HT1080 (cell line): ENCODE measurements at places on chromosomes 16 and 17.

GRCh38 chr16:26765087-26765486, 301.6 kb upstream of the C16orf82 start:
- DNase-seq, result peak; percentile 15

- DNase-seq, result no peak
Measured at GRCh38 chr16:31507617-31507928, 618 bp downstream of the RUSF1 start.

GRCh38 chr16:31331807-31332301, 23.1 kb upstream of the ITGAX start:
- no peak for DNase-seq

GRCh38 chr17:43482103-43483012, 1.4 kb upstream of the DHX8 start:
- no peak for DNase-seq

- no peak for DNase-seq
Measured at GRCh38 chr16:23148166-23148512, 1.1 kb downstream of the USP31 start.

DNA sequence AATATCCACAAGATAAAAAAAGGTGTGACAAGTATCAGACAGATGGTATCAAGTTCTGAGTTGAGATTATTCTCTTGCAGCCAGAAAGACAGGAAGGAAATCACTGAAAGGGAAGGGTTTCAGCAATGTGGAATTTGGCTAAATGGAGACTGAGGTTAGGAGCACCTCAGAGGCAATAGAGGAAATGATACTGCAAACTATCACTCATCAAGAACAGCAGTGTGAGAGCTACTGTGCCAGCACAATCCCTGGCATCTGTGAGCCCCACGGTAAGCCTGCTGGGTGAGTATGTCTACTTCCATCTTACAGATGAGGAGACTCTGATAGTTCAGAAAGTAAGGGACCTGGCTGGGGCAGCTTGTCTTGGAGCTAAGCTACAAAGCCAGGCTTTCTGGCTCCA, 162.0 kb downstream of the SALL1 start:
- DNase-seq, result no peak

- no peak for DNase-seq
Measured at GRCh38 chr17:64580384-64581315, 73.9 kb downstream of the CEP95 start.

GRCh38 chr16:68396481-68396880, 51.8 kb downstream of the SMPD3 start:
- no peak for DNase-seq

- DNase-seq, result no peak
Measured at GRCh38 chr16:75287708-75288107, 36.3 kb upstream of the BCAR1 start.

- DNase-seq, result no peak
Measured at GRCh38 chr17:10099051-10099571, 99.3 kb downstream of the GAS7 start.

DNA sequence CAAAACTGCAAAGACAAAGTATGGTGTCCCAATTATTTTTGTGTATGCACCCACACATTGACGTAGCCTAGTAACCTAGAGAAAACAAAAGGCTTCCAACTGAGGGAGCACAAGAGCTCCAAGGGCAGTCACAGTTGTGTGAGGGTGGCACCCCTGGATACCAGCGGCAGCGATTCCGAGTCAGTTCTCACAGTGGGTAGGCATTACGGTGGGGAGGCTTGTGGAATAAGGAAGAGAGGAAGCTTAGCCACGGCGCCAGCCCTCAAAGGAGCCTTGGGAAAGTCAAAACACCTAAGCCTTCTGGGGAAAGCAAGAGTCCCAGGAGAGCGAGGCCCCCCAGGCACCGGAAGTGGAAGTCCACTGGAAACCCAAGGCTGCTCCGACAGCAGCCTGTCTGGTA, 31.0 kb upstream of the ADCY9 start:
- DNase-seq, result no peak

DNA sequence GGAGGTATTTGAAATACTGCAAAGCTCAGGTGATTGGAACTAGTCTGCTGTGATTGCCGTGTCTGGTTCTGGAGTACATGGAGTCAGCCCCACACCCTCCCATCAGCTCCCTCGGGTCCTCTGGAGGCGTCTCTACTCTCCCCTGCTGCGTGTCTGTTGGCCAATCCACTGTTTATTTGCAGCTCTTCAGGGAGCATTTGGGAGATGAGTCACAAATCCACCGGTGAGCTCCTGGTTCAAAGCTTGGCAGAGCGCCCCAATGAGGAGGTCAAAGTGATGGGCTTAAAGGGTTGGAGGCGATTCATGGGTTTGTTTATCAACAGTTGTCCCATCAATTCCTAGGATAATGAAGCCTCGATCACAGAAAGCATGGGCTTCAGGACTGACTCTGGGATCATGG, 14.6 kb downstream of the CALB2 start:
- peak; percentile 55 for DNase-seq

GRCh38 chr17:6162216-6162615, 92.0 kb downstream of the WSCD1 start:
- DNase-seq, result no peak

GRCh38 chr16:29256501-29256981, 150.0 kb downstream of the NPIPB11 start:
- no peak for DNase-seq

DNA sequence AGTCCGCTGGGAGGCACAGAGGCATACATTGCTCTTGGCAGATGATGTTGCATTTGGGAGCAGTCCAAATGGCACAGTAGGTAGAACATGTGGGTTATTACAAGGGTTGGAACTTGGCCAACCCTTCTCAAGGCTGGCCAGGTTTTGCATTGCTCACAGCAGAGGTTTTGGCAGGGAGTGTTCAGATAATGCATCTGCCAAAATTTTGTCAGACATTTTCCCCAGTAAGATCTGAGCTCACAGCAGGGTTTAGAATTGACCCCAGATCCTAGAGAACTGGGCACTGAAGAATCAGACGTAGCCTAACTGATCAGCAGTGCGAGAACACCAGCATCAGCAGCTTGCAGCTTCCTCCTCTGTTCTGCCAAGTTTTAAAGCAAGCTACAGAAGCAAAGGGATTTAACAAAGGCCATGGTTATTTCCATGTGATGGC, 468.8 kb upstream of the KIF2B start:
- peak; percentile 8 for DNase-seq

- DNase-seq, result no peak
Measured at GRCh38 chr17:5582209-5583185, 1.8 kb downstream of the NLRP1 start.

DNA sequence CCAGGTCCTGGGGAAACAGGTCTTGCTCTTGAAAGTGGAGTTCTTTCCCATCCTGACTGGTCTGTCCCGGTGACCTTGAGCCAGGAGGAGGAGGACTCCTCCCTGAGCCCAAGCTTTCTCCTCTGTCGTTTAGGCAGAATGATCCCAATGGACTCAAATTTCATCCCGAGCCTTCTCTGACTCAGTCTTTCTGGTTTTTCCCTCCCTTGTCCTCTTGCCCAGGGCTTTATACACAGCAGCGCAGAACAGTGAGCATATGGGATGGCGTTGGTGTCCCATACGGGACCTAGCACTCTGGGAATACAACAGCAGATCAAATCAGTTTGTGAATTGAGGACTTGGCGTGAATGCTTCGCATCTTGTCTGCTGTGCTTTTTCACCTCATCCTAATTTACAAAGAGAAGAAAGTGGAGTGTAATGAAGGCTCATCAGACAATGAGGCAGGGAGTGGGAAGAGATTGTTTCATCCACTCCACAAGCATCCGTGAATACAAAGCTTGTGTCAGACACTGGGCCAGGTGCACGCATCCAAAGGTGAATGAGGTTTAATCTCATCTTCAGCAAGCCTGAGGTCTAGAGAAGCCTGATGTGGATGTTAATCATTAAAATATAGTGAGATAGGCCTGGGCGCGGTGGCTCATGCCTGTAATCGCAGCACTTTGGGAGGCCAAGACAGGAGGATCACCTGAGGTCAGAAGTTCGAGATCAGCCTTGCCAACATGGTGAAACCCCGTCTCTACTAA, 1.1 kb upstream of the XYLT1 start:
- peak; percentile 13 for DNase-seq

DNA sequence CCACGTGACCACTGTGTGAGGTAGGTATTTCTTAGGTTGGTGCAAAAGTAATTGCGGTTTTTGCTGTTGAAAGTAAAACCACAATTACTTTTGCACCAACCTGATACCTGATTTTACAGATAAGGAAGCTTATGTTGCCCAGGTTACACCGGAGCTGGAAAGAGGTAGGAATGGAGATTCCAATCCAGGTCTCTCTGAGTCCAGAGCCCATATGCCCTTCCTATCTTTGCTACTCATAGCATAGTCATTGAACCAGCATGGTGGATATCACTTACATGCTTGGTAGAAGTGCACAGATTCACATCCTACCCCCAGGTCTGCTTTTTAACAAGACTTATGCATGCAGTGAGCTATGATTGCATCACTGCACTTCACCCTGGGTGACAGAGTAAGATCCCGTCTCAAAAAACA, 61.8 kb downstream of the ARSG start:
- no peak for DNase-seq

DNA sequence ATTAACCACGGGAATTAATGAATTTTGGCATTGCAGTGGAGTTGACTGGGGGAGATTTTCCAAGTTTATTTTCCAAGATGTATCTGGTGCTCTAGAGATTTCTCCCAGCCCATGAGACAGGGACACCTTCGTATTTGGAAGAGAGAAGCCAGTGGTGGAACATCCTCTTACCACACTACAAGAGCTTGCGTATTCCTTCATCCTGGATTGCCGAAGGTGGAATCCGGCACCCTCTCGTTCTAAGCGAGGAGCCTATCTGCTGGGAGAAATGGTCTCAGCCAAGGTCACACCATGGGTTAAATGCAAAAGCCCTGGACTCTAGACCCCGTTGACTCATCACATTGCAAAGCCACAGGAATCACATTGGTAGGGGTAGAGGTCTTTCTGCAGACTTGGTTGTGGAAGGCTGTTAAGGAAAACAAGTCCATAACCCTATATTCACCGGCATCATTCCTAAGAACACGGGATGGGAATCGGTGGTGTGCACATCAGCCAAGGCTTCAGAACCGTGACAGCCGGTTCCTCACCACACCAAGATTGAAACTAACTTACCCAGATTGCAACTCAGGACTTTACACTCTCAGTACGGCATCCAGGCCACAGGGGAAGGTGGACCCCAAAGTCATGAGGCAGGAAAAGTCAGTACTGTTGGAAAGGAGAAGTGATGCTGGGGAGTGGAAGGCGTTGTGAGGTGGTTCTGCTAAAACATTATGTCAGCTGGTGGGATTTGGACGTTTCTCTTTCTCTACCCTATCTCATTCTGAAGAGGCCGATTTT, 259.8 kb downstream of the CPPED1 start:
- DNase-seq, result no peak

DNA sequence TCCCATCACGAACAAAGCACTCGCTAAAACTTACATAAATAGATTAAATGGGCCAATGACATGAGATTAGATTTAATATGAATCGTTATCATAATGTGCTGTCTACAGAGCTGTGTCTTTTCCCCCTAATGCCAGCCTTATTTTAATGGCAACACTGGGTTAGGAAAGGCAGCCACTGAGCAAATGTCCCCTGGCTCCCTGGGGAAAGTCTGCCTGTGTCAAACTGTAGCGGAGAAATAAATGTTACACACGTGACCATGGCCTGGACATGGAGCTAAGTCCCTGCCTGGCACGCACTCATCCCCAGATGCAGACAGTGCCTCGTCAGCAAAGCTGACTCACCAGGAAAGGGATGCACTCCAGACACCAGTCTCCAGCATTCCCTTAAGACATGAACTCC, 61.3 kb upstream of the SDK2 start:
- DNase-seq, result peak; percentile 62

- DNase-seq, result no peak
Measured at GRCh38 chr17:31663576-31663975, 195.5 kb downstream of the COPRS start.

DNA sequence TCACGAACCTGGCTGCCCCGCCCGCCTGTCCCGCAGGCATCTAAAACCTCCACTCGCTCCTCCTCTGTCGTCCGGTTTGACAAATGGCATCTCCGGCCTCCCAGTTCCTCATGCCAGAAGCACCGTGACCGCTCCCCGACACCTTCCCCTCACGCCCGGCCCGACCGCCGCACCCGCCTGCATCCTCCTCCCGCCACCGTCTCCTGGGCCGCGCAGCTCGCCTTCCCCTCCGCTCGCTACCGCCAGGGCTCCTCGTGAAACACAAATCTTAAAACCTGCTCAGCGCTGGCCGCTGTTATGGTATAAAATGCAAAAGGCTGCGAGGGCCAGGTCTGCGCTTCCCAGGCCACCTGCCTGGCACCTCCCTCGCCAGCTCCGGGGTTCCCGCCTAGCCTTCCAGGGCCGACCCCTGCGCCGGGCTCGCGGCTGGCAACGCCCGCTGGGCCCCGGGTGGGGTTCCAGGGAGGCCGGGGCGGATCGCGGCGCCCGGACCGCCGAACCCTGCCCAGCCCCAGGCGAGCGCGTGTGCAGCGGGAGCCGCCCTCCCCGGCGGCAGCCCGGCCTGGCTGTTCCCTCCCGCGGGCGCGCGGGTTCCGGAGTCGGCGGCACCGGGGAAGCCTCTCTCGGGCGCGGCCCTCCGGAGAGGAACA, 488 bp downstream of the SPSB3 start:
- DNase-seq, result no peak

- DNase-seq, result no peak
Measured at GRCh38 chr16:57947261-57947660, 23.7 kb downstream of the CNGB1 start.

GRCh38 chr16:18933501-18933900, 7.3 kb upstream of the SMG1 start:
- DNase-seq, result no peak

DNA sequence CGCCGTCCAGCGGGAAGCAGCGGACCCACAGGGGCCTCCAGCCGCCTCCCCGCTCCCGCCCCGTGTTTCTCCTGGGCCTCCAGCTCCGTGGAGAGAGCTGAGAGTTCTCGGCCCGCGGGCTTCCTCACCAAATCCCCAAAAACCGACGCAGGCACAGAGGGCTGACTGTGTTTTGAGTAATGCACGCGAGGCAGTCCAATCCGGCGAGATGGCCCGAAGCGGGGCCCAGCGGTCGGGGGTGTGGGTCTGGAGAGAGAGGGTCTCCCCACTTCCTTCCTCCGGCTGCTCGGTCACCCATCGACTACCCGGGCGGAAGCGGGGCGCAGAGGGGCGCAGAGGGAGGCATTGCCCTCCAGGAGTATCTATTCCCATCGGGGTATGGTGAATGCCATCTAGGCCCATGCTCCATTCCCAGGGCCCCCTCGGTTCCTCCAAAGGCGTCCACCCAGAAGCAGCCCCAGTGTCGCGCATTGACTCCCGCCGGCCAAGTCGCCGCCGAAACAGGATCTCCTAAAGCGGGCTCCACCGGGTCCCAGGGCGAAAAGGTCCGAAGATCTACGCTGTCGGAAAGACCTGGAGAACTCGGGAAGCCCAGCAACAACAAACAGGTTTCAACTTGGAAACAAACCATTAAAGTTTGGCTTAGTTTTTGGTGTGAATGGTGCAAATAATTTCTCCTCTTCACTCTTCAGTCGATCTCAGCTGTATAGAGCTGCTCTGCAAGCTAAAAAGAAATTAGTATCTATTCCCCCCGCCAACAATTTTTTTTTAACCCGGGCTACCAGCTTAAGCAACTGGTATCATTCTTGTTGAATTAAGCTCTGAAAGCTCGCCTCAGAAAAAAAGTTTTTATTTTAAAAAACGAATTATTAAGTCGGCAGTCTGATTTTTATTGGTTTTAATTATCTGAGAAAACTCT, 19.2 kb upstream of the HOXB13 start:
- DNase-seq, result no peak
